ENCODE measurements at places on chromosomes 1 and 21.

DNA sequence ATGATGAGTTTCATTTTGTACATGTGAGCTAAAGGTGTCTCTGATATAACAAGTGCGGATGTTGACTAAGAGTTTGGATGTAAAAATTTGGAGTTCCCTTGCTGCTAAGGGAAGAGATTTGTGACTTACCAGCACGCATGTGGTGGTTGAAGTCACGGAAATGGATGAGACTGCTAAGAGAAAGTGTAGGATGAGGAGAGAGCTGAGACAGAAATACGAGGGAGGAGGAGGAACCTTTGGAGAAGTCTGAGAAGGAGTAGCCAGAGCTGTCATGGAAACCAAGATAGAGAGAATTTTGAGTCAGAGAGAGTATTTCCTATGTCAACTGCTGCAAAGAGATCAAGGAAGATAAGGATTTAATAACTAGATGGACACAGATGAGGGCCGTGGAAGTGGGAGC, 106.5 kb upstream of the COL24A1 start:
- no peak for DNase-seq

GRCh38 chr1:159913451-159914192, 11.7 kb downstream of the TAGLN2 start:
- DNase-seq, result no peak

- no peak for DNase-seq
Measured at GRCh38 chr1:14745789-14746188, 147.3 kb downstream of the KAZN start.

GRCh38 chr21:16013570-16013969, 283.8 kb downstream of the USP25 start:
- DNase-seq, result no peak

- DNase-seq, result no peak
Measured at GRCh38 chr1:183635099-183635605, 431 bp downstream of the ARPC5 start.
